Aortic smooth muscle cell (primary cell): ENCODE measurements at places on chromosomes 7 and 10. TPM values are rescaled to one million over a fixed set of nuclear protein-coding genes. Genes with fewer than 3 reads are reported as not detected.

PNLIPRP2 gene
- not detected in 2 replicates for total RNA-seq

LBX1 gene
- not detected in 2 replicates for total RNA-seq

AP1S1 gene
- 142 and 151 TPM in 2 replicates for total RNA-seq

RNF32 gene
- 0.62 and 1.2 TPM in 2 replicates for total RNA-seq

LRRC4 gene
- total RNA-seq, result 0.06 and 0.13 TPM in 2 replicates

PRSS1 gene
- total RNA-seq, result not detected in 2 replicates

ITGB8 gene
- 5.7 and 10.1 TPM in 2 replicates for total RNA-seq

GIMAP6 gene
- 1.7 and 5.4 TPM in 2 replicates for total RNA-seq

FRAT1 gene
- total RNA-seq, result 1.7 and 2.1 TPM in 2 replicates

XRCC2 gene
- 1.6 and 3.0 TPM in 2 replicates for total RNA-seq

AGAP9 gene
- 2.0 and 3.3 TPM in 2 replicates for total RNA-seq

PRPS1L1 gene
- 0.06 and 0.13 TPM in 2 replicates for total RNA-seq

DPYSL4 gene
- total RNA-seq, result 2.6 and 4.6 TPM in 2 replicates

SDK1 gene
- total RNA-seq, result 0.13 and 0.25 TPM in 2 replicates

STEAP4 gene
- total RNA-seq, result 1.7 and 6.5 TPM in 2 replicates

FAM25C gene
- not detected in 2 replicates for total RNA-seq

CLRN3 gene
- not detected in 2 replicates for total RNA-seq

PAPSS2 gene
- 149 and 237 TPM in 2 replicates for total RNA-seq

OR6V1 gene
- total RNA-seq, result not detected in 2 replicates

EIF3B gene
- total RNA-seq, result 143 and 180 TPM in 2 replicates

TMEM229A gene
- 0.13 and 0.37 TPM in 2 replicates for total RNA-seq

POLR2J2 gene
- 4.7 and 5.9 TPM in 2 replicates for total RNA-seq

SPDYE16 gene
- total RNA-seq, result 0.06 and 0.13 TPM in 2 replicates

ACTL6B gene
- not detected in 2 replicates for total RNA-seq

ANKRD30A gene
- not detected in 2 replicates for total RNA-seq

CDHR1 gene
- total RNA-seq, result not detected in 2 replicates

PTF1A gene
- total RNA-seq, result not detected in 2 replicates

ZP3 gene
- 0.92 and 0.99 TPM in 2 replicates for total RNA-seq

PAX2 gene
- total RNA-seq, result not detected in 2 replicates

EGR2 gene
- total RNA-seq, result under 0.01 and 0.25 TPM in 2 replicates

DENND11 gene
- total RNA-seq, result 7.5 and 9.0 TPM in 2 replicates

GHRHR gene
- total RNA-seq, result not detected in 2 replicates

FAM241B gene
- 0.13 and 0.19 TPM in 2 replicates for total RNA-seq

RGR gene
- not detected in 2 replicates for total RNA-seq

CARD11 gene
- total RNA-seq, result 0.13 TPM in 1 of 2 replicates, not detected in the other

AS3MT gene
- 8.2 and 9.8 TPM in 2 replicates for total RNA-seq

MYL7 gene
- total RNA-seq, result not detected in 2 replicates

ZCWPW1 gene
- 2.2 and 2.6 TPM in 2 replicates for total RNA-seq

UPK3B gene
- 0.19 and 0.26 TPM in 2 replicates for total RNA-seq

LIPJ gene
- under 0.01 TPM in 1 of 2 replicates, not detected in the other for total RNA-seq

CYP3A5 gene
- not detected in 2 replicates for total RNA-seq

CACNB2 gene
- 0.26 and 0.31 TPM in 2 replicates for total RNA-seq

ICA1 gene
- 1.7 and 2.2 TPM in 2 replicates for total RNA-seq

PDK4 gene
- 3.2 and 59.5 TPM in 2 replicates for total RNA-seq

TSPAN33 gene
- total RNA-seq, result 0.06 and 0.13 TPM in 2 replicates

BAMBI gene
- total RNA-seq, result 6.1 and 7.3 TPM in 2 replicates

TBATA gene
- total RNA-seq, result not detected in 2 replicates

FANK1 gene
- 5.7 and 12.0 TPM in 2 replicates for total RNA-seq

HECTD2 gene
- 5.3 and 7.8 TPM in 2 replicates for total RNA-seq
